ENCODE measurements at places on chromosomes 12 and 14. TPM values are rescaled to one million over a fixed set of nuclear protein-coding genes. Genes with fewer than 3 reads are reported as not detected.

ZNF839 gene
- 8.8 TPM for total RNA-seq

GALNT16 gene
- 8.5 TPM for total RNA-seq

NR4A1 gene
- total RNA-seq: 2.1 TPM

GRIN2B gene
- not detected for total RNA-seq

TAS2R31 gene
- total RNA-seq: 2.6 TPM

ACSS3 gene
- total RNA-seq: 32.9 TPM

C12orf60 gene
- 1.5 TPM for total RNA-seq

SLC39A2 gene
- total RNA-seq: 0.17 TPM

FKBP3 gene
- 27.7 TPM for total RNA-seq

CCND2 gene
- total RNA-seq: 37.3 TPM

HOXC11 gene
- not detected for total RNA-seq

AKAP5 gene
- total RNA-seq: 0.17 TPM

ZDHHC22 gene
- not detected for total RNA-seq

MYBPC1 gene
- not detected for total RNA-seq

TRPV4 gene
- 0.51 TPM for total RNA-seq

CLEC2B gene
- total RNA-seq: 15.7 TPM

USP44 gene
- total RNA-seq: 27.4 TPM

AKAP3 gene
- total RNA-seq: 1.5 TPM

ACTN1 gene
- total RNA-seq: 254 TPM

SYCP3 gene
- total RNA-seq: 0.26 TPM

TROAP gene
- total RNA-seq: 0.51 TPM

INHBE gene
- 26.4 TPM for total RNA-seq

C12orf50 gene
- under 0.01 TPM for total RNA-seq

BCL2L14 gene
- not detected for total RNA-seq

IRAK3 gene
- total RNA-seq: 7.4 TPM

MANSC1 gene
- 1.3 TPM for total RNA-seq

MMP14 gene
- total RNA-seq: 375 TPM

KRT78 gene
- not detected for total RNA-seq

INSM2 gene
- total RNA-seq: not detected

TMEM30B gene
- 0.51 TPM for total RNA-seq

GPRC5D gene
- total RNA-seq: not detected

CAMKK2 gene
- total RNA-seq: 19.3 TPM

LRIG3 gene
- 65.7 TPM for total RNA-seq

MYH6 gene
- total RNA-seq: not detected

FITM1 gene
- under 0.01 TPM for total RNA-seq

ADGRD1 gene
- total RNA-seq: 7.3 TPM

ACSM4 gene
- not detected for total RNA-seq

CLEC4C gene
- not detected for total RNA-seq

JPH4 gene
- not detected for total RNA-seq

CCDC175 gene
- total RNA-seq: not detected

USP5 gene
- 69.9 TPM for total RNA-seq

AREL1 gene
- 28.2 TPM for total RNA-seq
